ENCODE measurements at places on chromosomes 2 and 18.

- DNase-seq = no peak
Measured at GRCh38 chr2:114949228-114949804, 506.9 kb downstream of the DPP10 start.

- DNase-seq = no peak
Measured at GRCh38 chr2:239977111-239977510, 48.0 kb downstream of the NDUFA10 start.

GRCh38 chr2:8380026-8380425 lies 301.8 kb upstream of the ID2 start:
- no peak for DNase-seq

DNA sequence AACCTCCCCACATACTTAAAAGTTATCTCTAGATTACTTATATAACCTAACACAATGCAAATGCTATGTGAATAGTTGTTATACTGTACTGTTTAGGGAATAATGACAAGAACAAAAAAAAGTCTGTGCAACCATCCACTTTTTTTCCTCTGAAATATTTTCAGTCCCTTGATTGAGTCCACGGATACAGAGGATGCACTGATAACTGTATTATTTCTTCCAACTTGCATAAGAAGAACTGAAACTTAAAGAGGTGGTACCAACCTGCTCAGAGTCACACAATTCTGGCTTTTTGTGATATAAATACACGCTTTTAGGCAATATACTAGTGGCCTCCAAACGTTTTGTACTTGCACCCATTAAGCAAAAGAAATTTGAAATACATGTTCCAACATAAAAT lies 1.4 kb downstream of the SMC6 start:
- no peak for DNase-seq

DNA sequence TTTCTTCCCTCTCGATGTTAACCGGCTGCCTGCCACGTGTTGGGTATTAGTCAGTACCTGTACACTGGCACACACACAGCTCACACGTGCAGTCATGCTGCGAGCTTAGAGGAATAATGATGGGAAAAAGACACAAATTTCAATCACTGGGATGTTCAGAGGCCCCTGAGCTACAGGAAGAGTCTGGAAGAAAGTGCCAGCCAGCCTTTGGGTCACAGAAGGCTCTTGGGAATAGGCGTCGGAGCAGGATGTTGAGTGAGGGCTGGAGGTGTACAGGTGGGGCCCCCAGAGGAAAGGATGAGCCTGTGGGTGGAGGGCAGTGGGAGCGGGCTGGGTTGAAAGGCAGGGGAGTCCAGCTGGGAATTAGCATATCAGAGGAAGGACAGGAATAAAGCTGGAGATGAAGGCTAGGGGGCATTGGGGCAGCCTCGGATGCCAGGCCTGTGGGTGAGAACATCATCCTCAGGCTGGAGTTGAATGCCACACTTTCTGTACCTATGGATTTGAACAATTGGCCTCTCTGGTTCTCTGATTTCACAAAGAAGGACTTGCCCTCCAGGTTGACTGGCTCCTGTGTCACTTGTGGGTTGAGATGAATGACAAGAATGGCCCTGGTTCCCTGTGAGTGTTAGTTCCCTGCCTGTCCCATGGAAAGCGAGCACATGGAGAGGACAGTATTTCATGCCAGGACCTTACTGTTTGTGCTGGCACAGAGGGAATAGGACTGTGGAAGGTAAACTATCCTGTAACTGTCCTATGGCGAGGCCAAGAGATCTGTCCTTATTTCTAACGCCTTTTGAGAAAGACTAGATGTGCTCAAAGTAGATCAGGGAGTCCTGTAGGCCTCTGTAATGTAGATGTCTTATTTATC lies 40.6 kb downstream of the GREB1 start:
- no peak for DNase-seq

DNA sequence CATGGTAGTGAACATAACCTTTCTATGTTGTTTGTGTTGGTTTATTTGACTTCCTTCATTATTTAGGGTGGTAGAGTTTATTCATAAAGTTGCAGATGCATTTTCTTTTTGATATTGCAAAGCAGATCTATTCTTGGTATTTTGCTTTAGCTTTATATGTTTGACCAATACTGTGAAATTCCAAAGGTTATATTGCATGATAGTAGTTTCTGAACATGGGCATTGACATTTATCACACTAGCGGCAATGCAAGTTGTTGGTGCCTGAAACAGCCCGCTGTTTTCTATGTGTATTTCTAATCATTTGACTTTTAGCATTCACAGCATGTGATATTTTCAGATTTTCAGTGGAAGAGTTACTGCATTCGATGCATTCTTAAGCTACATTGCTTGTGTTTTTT lies 87.2 kb downstream of the ASXL3 start:
- DNase-seq = no peak

- DNase-seq = no peak
Measured at GRCh38 chr18:58567453-58568196, 61.3 kb downstream of the ALPK2 start.

- DNase-seq = no peak
Measured at GRCh38 chr2:214902286-214902685, 92.8 kb upstream of the BARD1 start.

DNA sequence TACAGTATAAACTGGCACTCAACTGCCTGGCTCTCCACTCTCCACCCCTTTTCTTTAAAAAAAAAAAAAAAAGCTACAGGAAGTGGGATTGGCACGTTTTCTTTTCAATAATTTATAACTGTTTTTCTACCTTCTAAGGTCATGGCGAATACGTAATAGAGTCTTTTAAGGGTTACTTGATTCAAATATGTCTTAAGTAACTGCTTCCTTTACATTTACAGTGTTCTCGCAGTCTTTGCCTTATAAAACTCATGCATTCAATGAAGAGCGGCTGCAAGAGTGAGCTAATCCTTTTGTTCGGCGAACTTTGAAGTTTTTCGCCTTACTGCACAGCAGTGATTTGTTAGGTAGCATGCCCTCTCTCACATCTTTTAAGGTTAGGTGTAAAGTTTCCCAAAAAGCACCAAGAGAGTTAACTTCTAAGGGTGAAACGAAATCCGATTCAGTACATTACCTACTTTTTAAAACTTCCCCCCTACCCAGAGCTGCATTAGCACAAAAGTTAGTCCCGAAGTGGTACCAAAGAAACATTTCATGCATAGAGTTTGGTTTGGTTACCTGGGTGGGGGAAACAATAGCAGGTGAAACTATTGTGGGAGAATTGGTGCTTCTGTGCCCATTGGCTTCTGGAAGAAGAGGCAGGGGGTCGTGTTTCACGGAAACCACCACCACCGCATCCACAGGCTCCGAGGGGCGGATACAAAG lies 2.0 kb downstream of the KCTD1 start:
- DNase-seq = peak; percentile 12

DNA sequence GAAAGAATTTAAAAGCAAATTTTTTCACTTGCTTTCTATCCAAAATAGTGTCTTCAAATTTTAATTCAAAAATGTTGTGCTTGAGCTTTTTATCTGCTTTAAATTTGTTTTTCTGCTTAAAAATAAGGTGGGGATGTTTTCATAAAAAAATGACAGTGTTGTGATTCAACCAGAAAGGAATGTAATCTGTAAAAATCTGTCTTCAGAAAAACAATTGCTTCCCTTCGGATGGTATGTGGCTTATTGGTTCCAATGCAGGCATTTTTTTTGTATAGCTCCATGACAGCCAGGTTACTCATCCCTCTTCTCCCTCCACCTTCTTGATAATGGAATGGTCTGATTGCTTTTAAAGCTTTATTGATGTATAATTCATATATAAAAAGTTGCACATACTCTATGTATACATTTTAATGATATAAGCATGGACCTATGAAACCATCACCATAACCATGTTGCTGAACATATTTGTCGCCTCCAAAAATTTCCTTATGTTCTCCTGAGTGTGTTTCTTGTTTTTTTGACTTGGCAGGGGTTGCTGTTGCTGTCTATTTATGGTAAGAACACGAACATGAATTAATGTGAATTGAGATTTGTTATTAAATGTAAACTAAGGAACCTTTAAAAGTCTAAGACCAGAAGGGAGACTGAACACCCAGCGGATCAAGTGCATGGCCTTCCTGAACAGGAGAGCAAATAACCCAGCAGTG lies 363.7 kb upstream of the SPHKAP start:
- no peak for DNase-seq

DNA sequence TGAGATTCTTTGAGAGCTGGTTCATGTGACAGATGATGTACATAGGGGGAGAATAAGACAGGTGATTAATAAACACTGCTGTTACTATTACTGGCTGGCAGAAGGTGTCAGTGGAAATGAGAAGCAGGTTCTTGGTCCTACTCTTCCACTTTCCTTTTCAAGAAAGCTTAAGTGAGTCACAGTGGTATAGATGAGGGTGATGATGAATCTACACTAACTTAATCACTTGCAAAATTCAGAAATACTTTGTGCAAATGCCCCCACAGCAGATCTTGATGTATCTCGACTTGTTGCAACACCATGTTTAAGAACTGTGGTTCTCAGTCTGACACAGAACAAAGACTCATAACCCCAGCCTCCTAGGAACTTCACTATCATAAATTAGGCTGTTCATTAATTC lies 35.9 kb upstream of the MGAT5 start:
- DNase-seq = no peak

DNA sequence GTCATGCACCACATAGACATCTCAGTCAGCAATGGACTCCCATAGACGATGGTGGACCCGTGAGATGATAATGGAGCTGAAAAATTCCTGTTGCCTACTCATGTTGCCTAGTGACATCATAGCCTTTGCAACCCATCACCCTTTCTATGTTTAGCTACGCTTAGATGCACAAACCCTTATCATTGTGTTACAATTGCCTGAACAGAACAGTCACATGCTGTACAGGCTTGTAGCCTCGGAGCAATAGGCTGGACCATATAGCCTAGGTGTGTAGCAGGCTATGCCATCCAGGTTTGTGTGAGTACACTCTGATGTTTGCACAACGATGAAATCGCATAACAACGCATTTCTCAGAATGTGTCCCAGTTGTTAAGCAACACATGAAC lies 221.6 kb downstream of the ALPK2 start:
- DNase-seq = no peak

GRCh38 chr2:101577173-101577572 lies 102.3 kb upstream of the RFX8 start:
- no peak for DNase-seq

GRCh38 chr2:226304308-226304707 lies 495.3 kb downstream of the IRS1 start:
- DNase-seq = no peak

- no peak for DNase-seq
Measured at GRCh38 chr18:52334896-52335295, 5.1 kb upstream of the DCC start.

DNA sequence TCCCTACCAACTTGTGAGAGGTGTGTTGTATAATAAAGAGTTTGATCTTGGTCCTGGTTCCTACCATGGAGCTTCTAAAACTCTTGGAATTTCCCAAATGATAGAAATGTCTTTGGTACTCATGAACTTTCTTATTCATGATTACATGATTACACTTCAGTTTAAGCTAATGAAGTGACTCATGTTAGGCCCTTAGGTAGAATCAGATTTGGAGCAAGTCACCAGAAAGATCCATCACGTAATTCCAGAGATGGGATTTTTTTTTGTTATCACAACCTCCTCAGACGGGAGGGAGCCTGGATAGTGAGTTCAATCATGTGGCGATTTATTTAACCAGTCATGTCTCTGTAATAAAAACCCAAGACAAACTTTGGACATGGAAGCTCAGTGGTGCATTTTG lies 1287.6 kb upstream of the ZEB2 start:
- no peak for DNase-seq

DNA sequence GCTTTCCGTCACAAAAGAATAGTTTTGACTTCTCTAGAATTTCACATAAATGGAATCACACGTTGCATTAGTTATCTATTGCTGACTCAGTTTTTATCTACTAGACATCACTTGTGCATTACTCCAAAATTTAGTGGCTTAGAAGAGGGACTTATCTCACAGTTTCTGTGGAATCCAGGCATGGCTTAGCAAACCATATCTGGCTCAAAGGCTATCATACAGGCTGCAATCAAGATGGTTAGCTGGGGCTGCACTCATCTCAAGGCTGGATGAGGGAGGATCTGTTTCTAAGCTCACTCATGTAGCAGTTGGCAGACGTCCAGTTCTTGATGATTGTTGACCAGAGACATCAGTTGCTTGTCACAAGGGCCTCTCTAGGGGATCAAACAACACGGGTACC lies 6.6 kb upstream of the DSC3 start:
- DNase-seq = no peak

GRCh38 chr2:29061176-29061575 lies 13.1 kb downstream of the PCARE start:
- no peak for DNase-seq

DNA sequence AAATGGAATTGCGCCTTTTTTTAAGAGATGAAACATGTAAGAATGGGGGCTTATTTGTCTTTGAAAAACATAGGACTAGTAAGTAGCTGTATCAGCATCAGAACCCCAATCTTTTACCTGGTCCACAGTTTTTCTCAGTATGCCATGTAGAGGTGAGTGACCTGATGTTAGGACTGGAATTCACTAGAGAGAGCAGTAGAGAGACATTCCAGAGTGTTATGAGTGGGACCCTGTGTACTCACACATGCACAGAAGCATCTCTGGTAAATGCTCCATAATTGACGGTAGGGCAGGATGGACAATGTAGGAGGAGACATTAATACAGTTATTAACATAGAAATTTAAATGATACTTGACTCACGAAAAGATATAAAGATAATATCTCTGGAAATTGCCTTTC lies 1.4 kb upstream of the GALNT13 start:
- no peak for DNase-seq

- no peak for DNase-seq
Measured at GRCh38 chr2:184444217-184444616, 154.1 kb upstream of the ZNF804A start.

DNA sequence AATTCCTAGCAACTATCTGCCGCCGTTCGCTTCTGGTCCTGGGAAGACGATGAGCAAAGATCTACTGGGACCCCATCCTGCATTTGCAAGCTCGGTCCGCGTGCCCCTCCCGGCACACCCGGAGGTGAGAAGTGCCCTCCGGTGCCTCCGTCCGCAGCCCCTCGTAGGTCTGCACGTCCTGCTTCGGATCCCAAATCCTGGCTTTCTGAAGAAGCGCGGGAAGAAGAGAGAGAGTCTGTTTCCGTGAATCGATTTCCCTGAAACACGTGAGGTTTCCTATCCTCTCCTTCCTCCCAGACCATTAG lies 5.0 kb upstream of the OSR1 start:
- DNase-seq = no peak

- DNase-seq = no peak
Measured at GRCh38 chr2:159744363-159744762, 32.1 kb downstream of the MARCHF7 start.

- no peak for DNase-seq
Measured at GRCh38 chr2:53867169-53867568, 7.4 kb upstream of the GPR75 start.

Data from DND-41 (cell line).